Right cardiac atrium (tissue), 5 donors: ENCODE measurements at places on chromosomes 16 and 17.

- DNase-seq = no peak
Observed at GRCh38 chr17:58679263-58680037, 12.4 kb downstream of the TEX14 start.

DNA sequence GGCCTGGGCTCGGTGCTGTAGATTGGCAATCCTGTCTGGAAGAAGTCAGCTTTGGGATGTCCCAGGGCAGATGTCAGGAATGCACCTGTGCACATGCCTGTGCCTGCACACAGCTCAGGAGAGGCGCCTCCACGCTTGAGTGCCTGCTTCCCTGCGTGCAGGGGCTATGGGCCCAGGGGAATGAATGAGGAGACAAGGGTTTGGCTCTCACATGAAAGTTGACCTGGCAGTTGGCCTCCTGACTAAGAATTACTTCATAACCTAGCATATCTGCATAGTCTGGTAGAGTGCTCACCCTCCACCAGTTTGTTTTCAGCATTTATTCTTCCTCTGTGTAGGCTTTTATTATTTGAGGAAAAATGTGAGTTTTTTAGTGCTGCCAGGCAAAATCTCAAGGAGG, 50.0 kb downstream of the PLD6 start:
- no peak for DNase-seq

DNA sequence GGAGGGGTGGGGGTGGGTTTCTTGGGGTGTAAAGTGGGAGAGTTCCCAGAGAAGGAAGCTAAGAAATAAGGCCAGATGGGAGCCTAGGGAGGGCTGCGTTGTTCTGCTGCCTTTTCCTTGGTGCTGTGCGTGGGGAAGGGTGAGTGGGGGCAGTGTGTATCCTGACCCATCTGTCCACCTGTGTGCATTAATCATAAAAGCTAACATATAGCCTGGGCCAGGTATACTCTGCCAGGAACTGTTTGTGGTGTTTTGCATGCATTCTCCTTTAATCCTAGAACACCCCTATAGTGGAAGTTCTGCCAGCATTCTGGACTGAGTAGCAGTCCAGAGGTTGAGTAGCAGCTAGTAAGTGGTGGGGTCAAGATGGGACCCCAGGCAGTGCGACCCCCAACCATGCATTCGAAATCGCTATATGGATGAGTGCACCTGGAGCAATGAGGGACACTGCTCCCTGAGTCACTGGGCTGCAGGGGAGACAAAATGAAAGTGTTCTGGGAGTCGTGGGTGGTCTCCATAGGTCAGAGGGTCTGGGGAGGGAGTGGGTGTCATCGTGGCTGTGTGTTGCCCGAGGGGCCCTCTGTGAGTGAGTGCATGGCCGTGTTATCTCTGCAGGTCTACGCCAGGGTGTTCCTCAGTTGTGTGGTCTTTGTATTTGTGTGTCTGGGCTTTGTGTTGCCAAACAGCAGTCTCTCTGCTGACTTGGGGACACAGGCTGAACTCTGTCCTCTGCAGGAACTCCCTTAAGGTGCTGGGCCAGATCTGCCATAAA, 1.3 kb downstream of the ERBB2 start:
- no peak for DNase-seq

DNA sequence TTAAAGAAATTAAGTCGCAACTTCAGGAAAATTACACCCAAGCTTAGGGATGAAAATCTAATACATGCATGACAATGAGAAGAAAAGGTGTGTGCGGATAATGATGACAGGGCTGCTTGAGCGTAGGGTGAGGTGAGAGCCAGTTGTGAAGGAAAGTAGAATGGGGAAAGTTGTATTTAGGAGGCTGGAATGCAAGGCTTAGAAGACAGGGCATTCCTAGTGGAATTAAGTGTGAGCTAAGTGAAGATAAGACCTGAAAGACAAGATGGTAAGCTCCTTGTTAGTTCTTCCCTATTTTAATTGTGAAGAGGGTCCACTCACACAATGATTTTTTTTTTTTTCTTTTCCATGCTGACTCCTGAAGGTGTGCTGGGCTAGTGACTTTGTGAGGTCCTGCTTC, 519.5 kb upstream of the SALL1 start:
- no peak for DNase-seq

GRCh38 chr16:11356573-11357331, 11.5 kb downstream of the RMI2 start:
- peak; percentile 89 for DNase-seq

DNA sequence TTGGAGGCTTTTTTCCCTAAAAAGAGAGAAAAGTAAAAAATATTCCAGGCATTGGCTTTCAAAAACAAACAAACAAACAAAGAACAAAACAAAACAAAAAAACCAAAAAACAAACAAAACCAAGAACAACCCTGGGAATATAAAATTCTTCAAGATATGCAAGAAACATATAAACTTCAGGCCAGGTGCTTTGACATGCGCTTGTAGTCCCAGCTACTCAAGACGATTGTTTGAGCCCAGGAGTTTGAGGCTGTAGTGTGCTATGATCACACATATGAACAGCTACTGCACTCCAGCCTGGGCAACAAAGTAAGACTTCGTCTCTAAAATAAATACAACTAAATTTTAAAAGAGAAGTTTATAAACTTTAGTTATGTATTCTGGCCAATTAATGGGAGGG, 52.5 kb upstream of the TEX2 start:
- no peak for DNase-seq

GRCh38 chr17:15954222-15954621, 9.3 kb downstream of the ADORA2B start:
- DNase-seq = no peak

GRCh38 chr16:4797805-4798252, 2.7 kb downstream of the SMIM22 start:
- DNase-seq = peak; percentile 58

GRCh38 chr16:87160701-87161337, 156.4 kb downstream of the C16orf95 start:
- no peak for DNase-seq

DNA sequence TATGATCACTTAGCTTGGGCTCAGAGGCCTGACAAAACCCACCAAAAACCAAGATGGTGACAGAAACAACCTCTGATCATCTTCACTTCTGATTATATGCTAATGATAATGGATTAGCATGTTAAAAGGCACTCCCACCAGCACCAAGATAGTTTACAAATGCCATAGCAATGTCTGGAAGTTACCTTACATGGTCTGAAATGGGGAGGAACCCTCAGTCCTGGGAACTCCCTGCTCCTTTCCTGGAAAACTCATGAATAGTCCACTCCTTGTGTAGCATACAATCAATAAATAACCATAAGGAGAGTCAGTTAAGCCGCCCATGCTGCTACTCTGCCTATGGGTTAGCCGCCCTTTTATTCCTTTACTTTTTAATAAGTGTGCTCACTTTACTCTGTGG, 120.0 kb upstream of the HS3ST4 start:
- no peak for DNase-seq

DNA sequence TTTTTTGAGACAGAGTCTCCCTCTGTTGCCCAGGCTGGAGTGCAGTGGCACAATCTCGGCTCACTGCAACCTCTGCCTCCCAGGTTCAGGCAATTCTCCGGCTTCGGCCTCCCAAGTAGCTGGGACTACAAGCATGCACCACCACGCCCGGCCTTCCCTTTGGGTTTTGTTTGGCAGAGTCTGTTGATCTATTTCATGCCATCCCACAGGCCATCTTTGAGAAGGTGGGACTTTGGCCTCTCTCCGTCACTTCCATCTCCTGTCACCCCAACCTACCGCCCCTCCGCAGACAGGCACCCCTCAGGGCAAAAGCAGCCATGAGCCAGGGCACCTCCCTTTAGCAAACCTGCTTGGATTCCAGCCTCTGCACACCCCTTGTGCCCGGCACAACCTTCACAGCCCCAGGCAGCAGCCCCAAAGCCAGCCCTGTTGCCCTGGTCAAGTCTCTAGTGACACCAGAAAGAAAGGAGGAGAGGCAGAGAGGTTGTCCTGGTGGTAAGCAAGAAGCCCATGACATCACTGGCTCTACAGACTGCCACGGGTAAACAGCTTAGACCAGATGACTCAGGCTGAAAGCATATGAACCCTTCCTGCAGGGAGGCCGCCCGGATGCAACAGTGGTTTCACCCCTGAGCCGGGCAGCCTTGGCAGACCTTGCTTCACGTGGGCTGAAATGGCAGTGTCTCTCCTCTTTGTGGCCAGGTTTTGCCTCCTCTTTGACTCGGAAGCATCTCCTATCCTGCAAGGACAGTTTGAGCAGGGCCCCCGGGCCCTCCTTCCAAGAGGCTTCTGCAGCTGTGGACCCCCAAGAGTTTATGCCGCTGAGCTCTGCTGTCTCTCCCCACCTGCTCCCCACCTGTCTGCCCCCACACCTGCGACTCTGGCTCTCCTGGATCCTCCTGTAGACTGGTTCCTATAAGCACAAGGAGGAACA, 8.1 kb upstream of the TIMP2 start:
- DNase-seq = peak; percentile 56

DNA sequence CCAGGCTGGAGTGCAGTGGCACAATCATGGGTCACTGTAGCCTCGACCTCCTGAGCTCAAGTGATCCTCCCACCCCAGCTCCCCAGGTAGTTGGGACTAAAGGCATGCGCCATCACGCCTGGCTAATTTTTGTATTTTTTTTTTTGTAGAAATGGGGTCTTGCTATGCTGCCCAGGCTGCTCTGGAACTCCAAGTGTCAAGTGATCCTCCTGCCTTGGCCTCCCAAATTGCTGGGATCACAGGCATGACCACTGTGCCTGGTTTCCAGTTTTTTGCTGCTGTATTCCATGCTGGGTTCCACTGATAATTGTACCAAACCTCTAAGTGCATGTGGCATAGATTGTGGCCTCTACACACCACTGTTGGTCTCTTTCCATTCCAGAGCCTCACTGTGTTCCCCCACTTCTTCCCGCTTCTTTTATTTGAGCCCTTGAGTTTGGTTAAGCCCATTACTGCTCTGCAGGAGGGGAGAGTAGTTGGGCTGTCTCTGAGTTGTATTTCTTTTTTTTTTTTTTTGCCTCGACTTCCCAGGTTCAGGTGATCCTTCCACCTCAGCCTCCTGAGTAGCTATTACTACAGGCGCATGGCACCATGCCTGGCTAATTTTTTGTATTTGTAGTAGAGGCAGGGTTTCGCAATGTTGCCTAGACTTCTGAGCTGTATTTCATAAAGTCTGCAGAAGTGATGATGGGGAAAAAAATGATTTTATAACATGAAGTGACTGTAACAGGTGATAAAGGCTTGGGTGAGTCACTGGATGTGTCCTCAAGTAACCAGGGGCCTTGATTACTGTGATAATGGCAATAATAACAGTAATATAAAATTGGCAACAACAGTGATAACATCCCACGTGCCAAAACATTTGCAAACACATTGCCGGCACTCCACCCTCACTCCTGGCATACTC, 30.0 kb downstream of the EEF2K start:
- DNase-seq = no peak

GRCh38 chr16:79751471-79752184, 151.1 kb upstream of the MAF start:
- peak; percentile 42 for DNase-seq

DNA sequence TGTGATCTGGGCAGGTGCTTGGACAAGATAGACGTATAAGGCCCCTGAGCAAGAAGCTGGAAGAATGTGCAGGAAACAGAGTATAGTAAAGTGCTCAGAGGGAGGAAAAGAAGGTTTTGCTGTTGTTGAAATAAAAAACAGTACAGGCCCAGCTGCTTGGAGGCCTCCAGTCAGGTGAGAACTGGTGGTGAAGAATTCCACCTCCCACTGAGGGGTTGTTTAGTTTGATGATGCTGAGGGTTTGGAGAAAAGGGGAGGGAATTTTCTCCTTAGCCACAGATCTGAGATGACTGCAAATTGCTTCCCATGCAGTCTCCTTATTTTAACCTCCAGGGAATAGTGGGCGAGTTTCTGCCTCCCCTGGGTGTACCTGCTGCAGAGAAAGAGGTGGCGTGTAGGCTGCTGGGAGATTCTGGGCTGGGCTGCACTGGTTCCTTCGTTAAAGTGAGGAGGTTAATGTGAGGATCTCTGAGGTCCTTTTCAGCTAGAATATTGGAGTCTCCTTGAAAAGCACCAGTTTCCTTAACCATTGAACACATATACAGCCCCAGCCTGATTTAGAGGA, 25.8 kb downstream of the SMPD3 start:
- no peak for DNase-seq

GRCh38 chr17:61303817-61304096, 95.9 kb upstream of the TBX2 start:
- DNase-seq = no peak

DNA sequence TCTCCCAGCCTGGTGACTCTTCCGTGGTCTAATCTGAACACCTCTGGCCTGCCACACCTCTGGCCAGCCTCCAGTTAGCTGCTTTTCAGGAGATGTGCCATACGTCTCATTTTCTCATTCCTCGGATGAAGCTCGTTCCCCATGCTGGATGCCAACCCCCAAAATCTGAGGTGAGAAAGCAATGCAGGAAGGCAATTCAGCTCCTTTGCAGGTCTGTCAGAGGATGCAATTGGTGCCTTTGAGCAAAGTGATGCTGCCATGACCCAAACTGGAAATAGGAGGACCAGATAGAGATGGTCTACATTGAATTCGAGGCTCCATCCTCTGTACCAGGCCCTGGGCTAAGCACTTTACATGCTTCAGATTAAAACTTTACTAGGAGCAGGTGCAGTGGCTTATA, 11.0 kb upstream of the CUEDC1 start:
- DNase-seq = no peak

DNA sequence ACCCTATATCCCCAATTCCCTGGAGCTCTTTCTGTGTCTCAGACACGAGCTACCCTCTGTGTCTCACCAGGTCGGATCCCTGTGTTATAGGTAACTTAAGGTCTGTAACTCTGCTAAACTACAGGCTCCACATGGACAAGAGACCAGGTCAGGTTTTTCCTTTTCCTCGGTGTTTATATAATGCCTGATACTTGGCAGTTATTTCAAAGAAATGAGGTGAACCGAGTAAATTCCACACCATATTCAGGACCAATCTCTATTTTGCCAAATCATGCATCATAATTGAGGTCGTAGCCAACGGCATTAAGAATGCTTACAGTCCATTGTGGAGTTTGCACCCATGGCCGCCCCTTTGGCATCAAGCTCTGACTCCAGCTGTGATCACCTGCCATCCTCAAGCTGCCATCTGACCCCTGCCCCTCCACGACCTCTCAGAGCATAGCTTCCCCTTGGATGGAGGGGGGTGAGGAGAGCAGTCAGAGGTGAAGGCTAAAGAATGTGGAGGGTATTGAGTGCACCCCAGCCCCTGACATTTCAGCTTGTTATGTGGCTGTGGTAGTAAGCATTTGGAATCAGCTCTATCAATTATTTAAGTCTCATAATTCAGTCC, 434.7 kb upstream of the RBFOX1 start:
- DNase-seq = no peak

- DNase-seq = no peak
Observed at GRCh38 chr16:27311448-27311830, 2.3 kb upstream of the IL4R start.

GRCh38 chr16:89277641-89278341, 60.3 kb downstream of the ZNF778 start:
- no peak for DNase-seq

GRCh38 chr16:69240331-69240730, 53.4 kb downstream of the SNTB2 start:
- DNase-seq = no peak

GRCh38 chr16:81882559-81882958, 103.5 kb downstream of the PLCG2 start:
- no peak for DNase-seq

- DNase-seq = no peak
Observed at GRCh38 chr17:39222151-39222550, 3.6 kb downstream of the STAC2 start.
